ENCODE measurements at places on chromosomes 16 and 17.

DNA sequence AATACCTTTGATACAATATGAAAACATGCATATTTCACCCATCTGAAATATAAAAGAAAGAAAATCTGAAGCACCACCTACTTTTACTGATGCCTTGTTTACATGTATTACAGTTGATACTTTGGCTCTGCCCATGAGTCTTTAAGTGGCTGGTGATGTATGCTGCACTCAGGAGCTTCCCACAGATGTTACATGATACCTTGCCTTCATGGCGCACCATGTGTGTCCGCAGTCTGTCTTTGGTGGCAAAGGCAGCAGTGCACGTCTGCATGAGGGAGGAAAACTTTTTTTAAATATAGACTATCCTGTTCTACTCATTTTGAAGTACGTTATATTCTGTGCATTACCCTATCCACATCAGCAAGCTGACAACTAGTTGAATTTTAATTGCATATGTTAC, 7.5 kb downstream of the VEZF1 start:
- no peak for DNase-seq

DNA sequence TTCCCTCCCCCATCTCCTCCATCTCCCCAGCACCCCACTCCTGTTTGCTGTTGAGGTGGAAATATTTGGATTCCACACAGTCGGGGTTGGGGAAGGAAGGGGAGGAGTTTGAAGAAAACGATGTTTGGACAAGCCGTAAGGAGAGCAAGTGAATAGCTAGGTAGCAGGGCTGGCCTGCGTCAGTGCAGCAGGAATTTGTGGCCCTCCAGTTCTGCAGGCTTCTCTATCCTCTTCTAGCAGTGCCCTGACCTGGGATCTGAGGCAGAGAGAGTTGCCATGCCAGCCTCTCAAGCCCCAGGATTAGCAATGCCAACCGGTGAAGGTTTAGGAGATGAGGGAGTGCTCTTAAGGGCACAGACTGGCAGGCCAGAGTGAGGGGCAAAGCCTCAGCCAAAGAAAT, 12.5 kb downstream of the TLCD2 start:
- no peak for DNase-seq

- no peak for DNase-seq
Measured at GRCh38 chr16:50419116-50419515, 50.3 kb upstream of the BRD7 start.

- DNase-seq = no peak
Measured at GRCh38 chr17:69900829-69901228, 174.2 kb upstream of the KCNJ16 start.

DNA sequence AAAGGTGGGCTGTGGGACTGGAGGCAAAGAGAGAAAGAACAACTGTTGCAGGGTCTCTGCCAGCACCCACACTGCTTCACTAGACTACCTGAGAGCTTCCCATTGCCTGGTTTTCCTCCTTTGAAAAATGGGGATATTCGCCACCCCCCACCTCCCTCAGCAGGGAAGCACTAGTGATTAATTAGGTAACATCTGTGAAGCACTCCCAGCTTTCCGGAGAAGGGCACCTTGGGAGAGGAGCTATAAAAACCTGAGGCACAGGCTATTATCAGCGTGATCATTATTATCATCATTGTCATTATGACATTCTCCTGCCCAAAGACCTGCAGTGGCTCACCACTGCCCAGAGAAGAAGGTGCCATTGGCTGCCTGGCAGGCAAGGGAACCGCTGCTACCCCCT, 83.5 kb downstream of the XYLT1 start:
- no peak for DNase-seq

DNA sequence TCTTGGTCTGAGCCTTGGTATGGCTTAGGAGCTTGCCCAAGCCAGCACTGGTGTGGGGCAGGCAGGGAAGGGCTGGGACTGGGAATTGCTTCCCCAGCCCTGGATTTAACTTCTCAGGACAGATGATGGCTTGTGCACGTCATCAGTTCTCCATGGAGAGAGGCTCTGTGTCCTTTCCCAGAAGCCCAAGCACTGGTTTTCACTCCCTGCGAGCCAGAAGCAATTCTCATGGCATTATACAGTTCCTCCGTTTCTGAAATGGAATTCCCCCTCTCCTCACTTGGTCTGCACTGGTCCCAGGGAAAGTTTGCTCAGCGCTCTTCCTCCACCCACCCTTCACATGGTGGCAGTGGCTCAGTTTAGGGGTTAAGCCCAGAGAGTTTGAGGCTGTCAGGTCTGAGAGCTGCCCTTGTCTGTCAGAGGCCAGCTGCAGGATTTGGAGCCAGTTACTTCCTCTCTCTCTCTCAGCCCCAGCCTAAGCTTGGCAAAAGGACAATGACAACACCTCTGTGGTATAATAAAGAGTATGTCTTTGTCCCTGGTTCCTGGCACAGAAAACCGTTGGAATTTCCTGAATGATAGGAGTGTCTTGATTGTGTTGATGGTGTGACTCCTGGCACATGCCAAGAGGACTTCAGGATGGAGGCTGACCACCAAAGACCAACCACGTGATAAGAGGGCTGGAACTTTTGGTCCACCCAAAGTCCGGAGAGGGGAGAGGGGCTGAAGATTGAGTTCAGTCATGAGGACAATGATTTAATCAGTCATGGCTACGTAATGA, 219.6 kb upstream of the TNRC6C start:
- DNase-seq = no peak

GRCh38 chr16:67006930-67007658, 18.7 kb downstream of the CES4A start:
- DNase-seq = no peak

Measured in CD4-positive, alpha-beta T cell treated with Interferon alpha-2 for 1 hour (primary cell).